ENCODE measurements at places on chromosomes 12 and 14. TPM values are rescaled to one million over a fixed set of nuclear protein-coding genes. Genes with fewer than 3 reads are reported as not detected.

Gene NINJ2
- 3.9 TPM for total RNA-seq

Gene PLA2G1B
- total RNA-seq, result not detected

Gene MSI1
- total RNA-seq, result not detected

Gene XRCC3
- total RNA-seq, result 26.0 TPM

Gene SLC17A8
- not detected for total RNA-seq

Gene RNASE7
- not detected for total RNA-seq

Gene SNX6
- total RNA-seq, result 77.7 TPM

Gene P2RX2
- not detected for total RNA-seq

Gene CMA1
- not detected for total RNA-seq

Gene ZCRB1
- total RNA-seq, result 36.4 TPM

Gene BLTP3B
- total RNA-seq, result 17.5 TPM

Gene ST8SIA1
- total RNA-seq, result not detected

Gene IQSEC3
- 1.3 TPM for total RNA-seq

Gene ACOT4
- 0.86 TPM for total RNA-seq

Gene GDF3
- total RNA-seq, result not detected

Gene IFI27
- 1.6 TPM for total RNA-seq

Gene TOX4
- 91.0 TPM for total RNA-seq

Gene DBX2
- total RNA-seq, result not detected

Gene MDP1
- 17.1 TPM for total RNA-seq

Gene LBHD2
- total RNA-seq, result not detected

Gene MNAT1
- 23.5 TPM for total RNA-seq

Measured in activated naive CD4-positive, alpha-beta T cell treated with anti-CD3 and anti-CD28 coated beads, Interleukin-2, amount 10 ng/mL, durations not matched to agents 5 hours and 36 hours (primary cell).